ENCODE measurements at places on chromosomes 5 and 9. TPM values are rescaled to one million over a fixed set of nuclear protein-coding genes. Genes with fewer than 3 reads are reported as not detected.

GRCh38 chr9:109590966-109591365 is 92.9 kb upstream of the PTPN3 start:
- no peak overlapping the region for H3K27ac ChIP-seq
- no peaks in the 10 kb centered on the region for H3K4me1 ChIP-seq
- no peak for DNase-seq
- peaks cover 39% of the 10 kb centered on the region for H3K27me3 ChIP-seq
- no peak overlapping the region for H3K4me3 ChIP-seq
- no peaks in the 10 kb centered on the region for H3K36me3 ChIP-seq

DNA sequence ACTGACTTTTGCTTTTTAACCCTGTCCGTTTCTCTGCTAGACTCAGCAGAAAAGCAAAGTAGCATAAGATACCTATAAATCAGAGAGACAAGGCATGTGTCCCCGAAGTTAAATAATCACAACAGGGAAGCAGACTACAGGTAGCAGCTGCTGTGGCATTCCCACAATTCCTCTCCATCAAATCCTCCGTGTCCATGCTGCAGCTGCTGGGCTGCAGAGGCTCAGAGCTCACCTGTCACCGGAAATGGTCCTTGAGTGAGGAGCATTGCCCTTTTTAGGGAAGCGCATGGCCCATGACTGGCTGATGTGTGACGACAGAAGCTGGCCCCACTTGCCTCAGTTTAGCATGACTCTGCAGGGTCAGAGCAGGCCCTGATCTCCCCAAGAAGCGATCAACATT is 125.0 kb downstream of the MSX2 start:
- no peaks in the 10 kb centered on the region for H3K36me3 ChIP-seq
- no peak overlapping the region for H3K4me3 ChIP-seq
- H3K4me1 ChIP-seq, result no peaks in the 10 kb centered on the region
- H3K27ac ChIP-seq, result no peak overlapping the region

- peaks cover 49% of the 10 kb centered on the region for H3K4me1 ChIP-seq
- H3K27ac ChIP-seq, result peak overlapping the region; percentile 85
- H3K36me3 ChIP-seq, result no peaks in the 10 kb centered on the region
- no peaks in the 10 kb centered on the region for H3K27me3 ChIP-seq
- H3K4me3 ChIP-seq, result peak overlapping the region; percentile 90
These were observed 20.8 kb upstream of the MATR3 start for GRCh38 chr5:139272471-139273321.

- H3K4me1 ChIP-seq, result peaks cover 15% of the 10 kb centered on the region
- DNase-seq, result no peak
- no peak overlapping the region for H3K27ac ChIP-seq
- peaks cover 4% of the 10 kb centered on the region for H3K36me3 ChIP-seq
These were observed 7.0 kb downstream of the UNC5A start for GRCh38 chr5:176817369-176817840.

DNA sequence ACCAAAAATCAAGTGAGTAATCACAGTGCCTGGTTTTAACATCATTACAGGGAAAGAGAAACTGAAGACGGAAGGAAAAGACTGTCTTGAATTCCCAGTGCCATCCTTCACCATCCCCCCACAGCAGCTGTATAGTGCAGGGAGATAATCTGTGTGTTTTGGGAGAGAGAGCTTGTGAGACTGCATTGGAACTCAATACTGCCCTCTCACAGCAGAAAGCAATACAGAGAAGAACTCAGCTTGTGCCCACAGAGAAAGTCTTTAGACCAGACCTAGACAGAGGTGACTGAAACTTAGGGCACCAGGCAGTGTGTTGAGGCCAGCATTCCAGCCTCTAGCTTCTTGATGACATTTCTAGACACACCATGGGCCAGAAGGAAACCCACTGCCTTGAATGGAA is 754.7 kb upstream of the CDH6 start:
- no peaks in the 10 kb centered on the region for H3K27me3 ChIP-seq
- no peak overlapping the region for H3K4me3 ChIP-seq
- H3K4me1 ChIP-seq, result no peaks in the 10 kb centered on the region
- no peaks in the 10 kb centered on the region for H3K36me3 ChIP-seq

- no peak overlapping the region for H3K4me3 ChIP-seq
- DNase-seq, result no peak
- no peaks in the 10 kb centered on the region for H3K27me3 ChIP-seq
These were observed 333.5 kb downstream of the EFNA5 start for GRCh38 chr5:107337281-107337680.

DNA sequence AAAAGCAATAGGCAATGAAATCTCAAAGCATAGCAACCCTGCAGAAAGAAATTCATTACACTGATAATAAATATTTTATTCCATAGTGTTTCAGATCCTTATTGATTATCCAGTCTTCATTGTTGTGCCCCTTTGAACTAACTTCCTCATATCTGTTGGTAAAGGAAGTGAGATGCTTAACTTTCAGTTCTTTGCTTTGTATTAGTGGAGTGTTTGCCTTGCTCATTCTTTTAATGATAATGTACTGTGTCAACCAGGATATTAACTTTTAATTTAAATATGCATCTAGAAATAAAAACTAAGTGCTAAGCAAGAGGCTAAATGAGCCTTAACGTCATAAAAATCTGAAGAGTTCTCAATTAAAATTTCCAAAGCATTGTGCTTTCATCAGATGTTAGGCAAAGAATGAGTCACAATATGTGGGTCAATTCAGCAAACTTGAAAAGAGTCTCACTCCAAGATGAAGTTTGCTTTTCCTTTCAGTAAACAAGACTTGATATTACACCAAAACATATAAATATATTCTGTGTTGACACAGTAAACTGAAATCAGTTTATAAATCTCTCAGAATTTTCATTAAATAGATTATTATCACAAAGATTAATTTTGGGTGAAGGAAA is 105.9 kb downstream of the GIN1 start:
- no peak overlapping the region for H3K27ac ChIP-seq
- H3K27me3 ChIP-seq, result no peaks in the 10 kb centered on the region
- no peak overlapping the region for H3K4me3 ChIP-seq
- peaks cover 2% of the 10 kb centered on the region for H3K36me3 ChIP-seq
- no peaks in the 10 kb centered on the region for H3K4me1 ChIP-seq

DNA sequence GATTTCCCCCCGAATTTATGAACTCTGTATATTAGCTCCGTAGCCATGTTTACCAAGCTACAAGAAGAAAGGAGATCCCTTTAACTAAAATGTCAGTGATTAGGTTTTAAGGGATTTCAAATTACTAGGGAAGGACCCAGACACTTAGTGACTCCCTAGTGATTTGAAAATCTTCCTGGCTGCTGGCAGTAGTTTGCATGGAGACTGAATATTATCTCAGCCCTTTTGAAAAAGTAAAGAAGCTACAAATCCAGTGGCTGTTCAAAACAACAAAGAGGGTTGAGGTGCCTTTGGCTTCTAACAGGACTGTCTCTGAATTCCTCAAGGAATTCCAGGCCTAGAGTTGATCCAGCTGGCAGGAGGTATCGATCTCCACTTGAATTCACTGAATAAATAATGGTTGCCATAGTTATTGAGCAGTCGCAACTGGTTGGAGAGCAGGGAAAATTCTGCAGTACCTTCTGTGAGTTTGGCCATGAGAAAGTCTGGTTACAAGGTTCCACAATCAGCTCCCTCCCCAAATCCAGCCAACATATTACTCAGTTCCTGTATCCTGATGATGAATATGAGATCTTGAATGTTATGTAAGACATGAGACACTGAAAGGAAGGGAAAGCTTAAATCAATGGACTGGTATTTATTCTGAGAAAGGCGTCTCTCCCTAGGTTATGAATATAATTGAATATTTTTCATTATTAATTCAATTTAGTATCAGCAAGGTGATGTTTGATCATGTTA is 37.7 kb downstream of the NR4A3 start:
- H3K27ac ChIP-seq, result no peak overlapping the region
- no peak for DNase-seq
- no peaks in the 10 kb centered on the region for H3K27me3 ChIP-seq
- H3K4me3 ChIP-seq, result no peak overlapping the region
- no peaks in the 10 kb centered on the region for H3K36me3 ChIP-seq

- H3K27me3 ChIP-seq, result peaks cover 78% of the 10 kb centered on the region
- H3K4me3 ChIP-seq, result no peak overlapping the region
- peaks cover 8% of the 10 kb centered on the region for H3K36me3 ChIP-seq
- peaks cover 11% of the 10 kb centered on the region for H3K4me1 ChIP-seq
These were observed 111.9 kb downstream of the ROR2 start for GRCh38 chr9:91837981-91838731.

Gene STRBP
- total RNA-seq, result 15.4 TPM

Gene LOX
- not detected for total RNA-seq

GRCh38 chr9:974031-974995 is 2.1 kb upstream of the DMRT3 start:
- no peak for DNase-seq
- H3K27ac ChIP-seq, result no peak overlapping the region
- peaks cover 73% of the 10 kb centered on the region for H3K27me3 ChIP-seq
- peaks cover 6% of the 10 kb centered on the region for H3K4me1 ChIP-seq
- H3K36me3 ChIP-seq, result no peaks in the 10 kb centered on the region

GRCh38 chr5:76682387-76682786 is 33.5 kb upstream of the F2R start:
- DNase-seq, result no peak
- peaks cover 13% of the 10 kb centered on the region for H3K36me3 ChIP-seq
- peaks cover 9% of the 10 kb centered on the region for H3K4me1 ChIP-seq
- H3K27ac ChIP-seq, result no peak overlapping the region

Gene AHRR
- total RNA-seq, result 0.80 TPM

GRCh38 chr9:136090056-136090735 is 4.9 kb downstream of the NACC2 start:
- H3K27me3 ChIP-seq, result no peaks in the 10 kb centered on the region
- H3K36me3 ChIP-seq, result no peaks in the 10 kb centered on the region

DNA sequence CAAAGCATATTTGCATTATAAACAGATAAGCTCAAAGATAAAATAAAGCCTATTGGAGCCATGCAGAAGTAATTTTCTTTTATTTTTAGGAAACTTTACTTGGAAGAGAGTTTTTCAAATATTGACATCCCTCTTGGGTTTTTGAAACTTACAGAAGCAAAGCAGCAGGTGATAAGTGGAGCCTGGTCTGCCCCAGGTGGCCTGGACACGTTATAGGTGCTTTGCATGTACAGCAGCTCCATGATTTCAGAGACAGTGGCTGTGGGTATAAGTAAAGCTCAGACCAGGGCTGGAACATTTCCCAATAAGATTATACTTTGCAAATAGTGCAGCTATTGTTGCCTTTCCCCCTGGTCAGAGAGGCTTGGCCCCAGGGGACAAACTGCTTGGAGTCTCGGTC is 51.5 kb downstream of the CCDC192 start:
- H3K27me3 ChIP-seq, result peaks cover 5% of the 10 kb centered on the region
- no peak overlapping the region for H3K4me3 ChIP-seq
- H3K27ac ChIP-seq, result no peak overlapping the region
- H3K4me1 ChIP-seq, result peaks cover 2% of the 10 kb centered on the region
- no peaks in the 10 kb centered on the region for H3K36me3 ChIP-seq
